Heart right ventricle (tissue), 16 donors: ENCODE measurements at places on chromosomes 6 and 20. TPM values are rescaled to one million over a fixed set of nuclear protein-coding genes. Genes with fewer than 3 reads are reported as not detected.

Gene RAMACL
- 0.25 TPM for total RNA-seq

Gene CD40
- 8.9 TPM for total RNA-seq

Gene SLC29A1
- 195 TPM for total RNA-seq

Gene CTCFL
- total RNA-seq: not detected

Gene SSTR4
- not detected for total RNA-seq

Gene BHLHE23
- total RNA-seq: not detected

Gene GINS1
- total RNA-seq: 0.19 TPM

Gene PHACTR3
- 2.2 TPM for total RNA-seq

DNA sequence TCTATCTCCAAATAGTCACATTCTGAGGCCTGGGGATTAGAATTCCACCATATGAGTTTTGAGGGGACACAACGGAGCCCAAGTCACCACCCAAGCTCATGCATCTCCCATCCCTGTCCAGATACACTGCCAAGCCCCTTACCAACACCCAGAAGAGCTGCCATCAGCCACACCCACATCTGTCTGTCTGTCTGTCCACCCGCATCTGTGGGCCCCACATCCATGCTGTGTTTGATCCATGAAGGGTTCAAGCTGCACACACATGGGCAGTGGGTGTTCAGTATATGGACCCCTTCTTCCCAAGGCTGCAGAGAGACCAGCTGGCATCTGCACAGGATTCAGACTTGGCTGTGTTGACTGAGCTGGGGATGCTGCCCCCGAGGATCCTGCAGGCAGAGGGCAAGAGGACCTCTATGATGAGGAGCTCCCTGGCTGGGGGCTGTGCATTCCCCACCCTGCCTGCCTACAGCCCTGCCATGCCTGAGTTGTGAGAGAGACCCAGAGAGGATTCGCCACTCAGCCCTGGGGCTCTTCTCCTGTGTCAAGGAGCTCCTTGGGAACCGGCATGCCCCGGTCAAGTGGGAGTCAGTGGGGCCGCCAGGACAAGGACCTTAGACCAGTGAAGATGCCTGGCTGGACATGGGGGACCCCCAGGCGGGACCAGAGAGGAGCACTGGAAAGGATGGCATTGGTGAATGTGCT lies 206.4 kb downstream of the SYNDIG1 start:
- DNase-seq: no peak

- DNase-seq: no peak
Measured at GRCh38 chr6:128464790-128465189, 55.6 kb downstream of the PTPRK start.

- no peak for DNase-seq
Measured at GRCh38 chr20:50848846-50849673, 54.2 kb downstream of the BCAS4 start.

GRCh38 chr6:147892476-147892875 lies 384.0 kb downstream of the SAMD5 start:
- no peak for DNase-seq

DNA sequence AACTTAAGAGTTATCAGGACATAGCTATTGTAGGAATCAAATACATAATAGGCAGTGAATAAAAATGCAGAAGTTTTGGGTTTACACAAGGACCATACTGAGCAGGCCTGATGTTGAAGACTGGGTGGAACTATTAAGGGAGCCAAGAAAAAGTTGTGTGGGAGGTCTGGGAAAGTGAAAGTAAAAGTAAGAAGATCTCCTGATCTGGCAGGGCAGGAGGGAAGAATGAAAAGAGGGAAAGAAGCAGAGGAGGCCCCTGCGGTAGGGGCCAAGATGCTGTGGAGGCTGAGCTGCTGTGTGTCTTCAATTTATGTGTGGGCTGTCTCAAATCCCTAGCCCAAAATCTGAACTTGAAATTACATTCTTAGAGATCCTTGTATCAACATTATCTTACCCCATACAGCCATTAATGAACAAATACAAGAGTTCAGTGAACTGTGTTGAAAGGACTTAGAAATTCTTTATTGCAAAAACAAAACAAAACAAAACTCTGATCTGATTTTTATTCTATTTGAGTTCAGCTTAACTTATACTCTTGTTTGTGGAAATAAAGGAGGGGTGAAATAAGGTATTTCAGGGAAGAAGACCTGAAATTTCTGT lies 1183.8 kb downstream of the HACE1 start:
- no peak for DNase-seq

GRCh38 chr6:372336-372911 lies 19.1 kb upstream of the IRF4 start:
- no peak for DNase-seq

DNA sequence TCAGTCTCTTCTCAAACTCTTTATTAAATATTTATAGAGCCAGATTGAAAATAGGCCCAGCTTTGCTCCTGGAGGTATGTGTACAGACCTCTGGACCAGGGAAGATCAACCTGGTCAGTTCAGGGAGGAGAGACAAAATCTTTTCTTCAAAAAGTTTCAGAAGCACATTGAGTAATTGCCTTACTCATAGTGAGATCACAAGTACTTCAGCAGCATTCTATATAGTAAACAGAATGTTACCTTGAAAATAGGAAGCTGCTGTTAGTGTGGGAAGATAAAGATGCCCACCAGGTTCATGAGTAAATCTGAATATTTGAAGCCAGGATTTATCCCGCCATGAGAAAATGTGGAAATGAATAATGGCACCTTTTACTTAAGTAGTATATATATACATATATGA lies 665.9 kb upstream of the CITED2 start:
- DNase-seq: no peak

DNA sequence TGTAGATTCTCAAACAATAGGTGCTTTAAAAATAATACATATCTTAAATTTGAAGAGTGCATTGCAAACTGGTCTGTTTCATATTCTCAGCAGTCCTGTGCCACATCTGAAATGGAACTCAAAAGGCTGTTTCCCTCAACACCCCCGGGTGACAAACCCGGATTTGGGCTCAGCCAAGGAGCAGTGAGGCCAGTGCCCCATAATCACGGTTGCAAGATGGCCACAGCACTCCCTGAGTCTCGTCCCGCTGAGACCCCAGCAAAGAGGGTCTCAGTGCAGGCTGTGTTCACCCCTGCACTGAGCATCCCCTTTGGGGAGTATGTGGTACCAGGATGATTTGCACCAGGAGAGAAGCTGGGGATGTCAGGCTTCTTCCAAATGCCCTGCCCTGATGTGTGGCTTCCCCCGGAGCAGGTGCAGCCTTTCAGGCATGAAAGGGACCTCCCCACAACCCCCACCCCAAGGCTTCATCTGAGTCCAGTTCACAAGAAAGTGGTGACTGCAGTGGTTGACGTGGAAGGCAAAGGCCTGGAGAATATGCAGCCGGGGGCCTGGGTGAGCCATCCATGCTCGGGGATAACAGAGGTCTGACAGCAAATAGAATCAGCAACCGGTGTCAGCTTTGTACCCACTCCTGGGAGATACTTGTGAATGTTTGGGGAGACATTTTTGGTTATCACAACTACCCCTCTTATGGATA lies 202.9 kb downstream of the SYNDIG1 start:
- DNase-seq: no peak

DNA sequence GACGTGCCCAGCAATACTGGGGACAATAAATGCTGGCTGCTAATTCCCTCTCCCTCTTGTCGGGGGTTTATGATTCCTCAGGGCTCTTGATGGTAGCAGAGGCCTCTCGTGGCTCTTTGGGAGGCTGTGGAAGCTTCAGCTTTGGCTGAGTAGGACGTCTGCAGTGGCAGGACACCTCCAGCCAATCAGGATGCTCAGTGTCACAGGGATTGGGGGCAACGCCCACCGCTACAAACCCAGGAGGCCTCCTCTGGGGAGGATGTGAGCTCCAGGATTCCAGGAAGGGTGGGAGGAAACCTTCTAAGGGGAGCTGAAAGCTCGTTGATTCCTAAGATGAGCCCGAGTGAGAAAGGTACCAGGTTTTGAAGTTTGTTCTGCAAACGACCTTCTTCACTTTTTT lies 19.4 kb downstream of the RSPO4 start:
- no peak for DNase-seq

GRCh38 chr6:167226791-167227190 lies 64.3 kb upstream of the UNC93A start:
- no peak for DNase-seq
